ENCODE measurements at places on chromosomes 16 and 17. TPM values are rescaled to one million over a fixed set of nuclear protein-coding genes. Genes with fewer than 3 reads are reported as not detected.

The MGAT5B gene
- total RNA-seq: 1.4 TPM

The EVI2B gene
- 0.09 TPM for total RNA-seq

The SLFN12L gene
- total RNA-seq: not detected

The PYY gene
- not detected for total RNA-seq

The HOXB5 gene
- total RNA-seq: 0.09 TPM

The KRTAP4-3 gene
- total RNA-seq: not detected

The C17orf50 gene
- not detected for total RNA-seq

The SDK2 gene
- total RNA-seq: 0.09 TPM

The MEIOB gene
- total RNA-seq: under 0.01 TPM

The CACNA1G gene
- total RNA-seq: not detected

The NPB gene
- total RNA-seq: 0.28 TPM

The XPO6 gene
- 63.1 TPM for total RNA-seq

The ZNF207 gene
- 97.0 TPM for total RNA-seq

The TUFM gene
- total RNA-seq: 160 TPM

The PPL gene
- 1.0 TPM for total RNA-seq

The MYO15A gene
- not detected for total RNA-seq

The BRD7 gene
- 46.3 TPM for total RNA-seq

The KRTAP17-1 gene
- not detected for total RNA-seq

The HASPIN gene
- total RNA-seq: 7.9 TPM

The CDR2L gene
- total RNA-seq: 13.1 TPM

The CD79B gene
- 1.1 TPM for total RNA-seq

The ICAM2 gene
- total RNA-seq: 500 TPM

The MEOX1 gene
- not detected for total RNA-seq

The GNAO1 gene
- not detected for total RNA-seq

The IRX5 gene
- 0.85 TPM for total RNA-seq

The TMC7 gene
- 3.7 TPM for total RNA-seq

The TLCD1 gene
- 1.3 TPM for total RNA-seq

The RND2 gene
- total RNA-seq: 0.18 TPM

The GFOD2 gene
- total RNA-seq: 57.4 TPM

The TNFRSF13B gene
- total RNA-seq: not detected

The QPRT gene
- under 0.01 TPM for total RNA-seq

The KRT17 gene
- total RNA-seq: 2.4 TPM

The MRPS23 gene
- total RNA-seq: 56.4 TPM

The DRC7 gene
- 0.19 TPM for total RNA-seq

The SCN4A gene
- total RNA-seq: under 0.01 TPM

The SYCE1L gene
- total RNA-seq: 2.7 TPM

The NAT9 gene
- total RNA-seq: 37.6 TPM

The ENO3 gene
- total RNA-seq: 1.8 TPM

The PRRT2 gene
- total RNA-seq: 0.27 TPM

The SMIM22 gene
- not detected for total RNA-seq

The PLLP gene
- 7.4 TPM for total RNA-seq

The MYOCD gene
- total RNA-seq: not detected

The HYDIN gene
- total RNA-seq: not detected

The SEPTIN1 gene
- total RNA-seq: 0.09 TPM

The CD300H gene
- total RNA-seq: not detected

The TEX19 gene
- under 0.01 TPM for total RNA-seq

The EPX gene
- total RNA-seq: not detected

The HEATR9 gene
- not detected for total RNA-seq

The ASPA gene
- total RNA-seq: not detected

The EME1 gene
- total RNA-seq: 3.6 TPM

The OMG gene
- 0.09 TPM for total RNA-seq

The CDH8 gene
- total RNA-seq: not detected

The TPSG1 gene
- not detected for total RNA-seq

The USP10 gene
- 62.5 TPM for total RNA-seq

The CRYBA1 gene
- not detected for total RNA-seq

The HAS3 gene
- total RNA-seq: 1.1 TPM
